Stimulated activated CD4-positive, alpha-beta T cell treated with anti-CD3 and anti-CD28 coated beads, Interleukin-1b, Interleukin-23, amount 100 ng/mL, for 1 hour (primary cell): ENCODE measurements at places on chromosomes 5 and 9.
A peak's percentile ranks its signal among the peaks of the same experiment; 100 is the strongest.

- DNase-seq = no peak
Measured at GRCh38 chr5:1185629-1186350, 15.6 kb upstream of the SLC6A19 start.

DNA sequence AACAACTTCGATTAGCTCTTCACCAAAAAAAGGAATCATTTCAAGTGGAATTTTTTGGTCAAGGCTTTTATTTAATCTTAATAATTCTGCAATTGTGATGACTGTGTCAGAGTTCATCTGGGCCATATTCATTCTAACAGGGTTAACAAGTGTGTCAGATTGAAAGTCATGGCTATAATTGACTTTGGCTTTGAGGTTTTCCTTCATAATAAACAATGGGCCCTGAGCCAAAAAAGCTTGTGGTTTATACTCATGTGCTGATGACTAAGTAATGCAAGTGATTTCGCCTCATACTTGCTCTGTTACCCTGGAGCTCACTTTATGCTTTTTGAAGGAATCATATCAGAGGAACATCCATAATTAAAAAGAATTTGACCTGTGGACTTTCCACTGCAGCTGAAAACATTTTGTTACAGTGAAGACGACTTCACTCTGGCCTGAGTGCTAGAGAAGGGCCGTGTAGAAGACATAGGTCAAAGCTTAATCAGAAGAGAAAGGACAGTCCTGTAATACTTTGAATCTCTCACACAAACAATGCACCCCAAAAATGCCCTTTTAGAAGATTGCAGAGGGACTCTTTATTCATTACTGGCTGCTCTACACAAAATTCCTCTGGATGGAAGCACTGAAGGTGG is 101.7 kb downstream of the GDNF start:
- no peak for DNase-seq

DNA sequence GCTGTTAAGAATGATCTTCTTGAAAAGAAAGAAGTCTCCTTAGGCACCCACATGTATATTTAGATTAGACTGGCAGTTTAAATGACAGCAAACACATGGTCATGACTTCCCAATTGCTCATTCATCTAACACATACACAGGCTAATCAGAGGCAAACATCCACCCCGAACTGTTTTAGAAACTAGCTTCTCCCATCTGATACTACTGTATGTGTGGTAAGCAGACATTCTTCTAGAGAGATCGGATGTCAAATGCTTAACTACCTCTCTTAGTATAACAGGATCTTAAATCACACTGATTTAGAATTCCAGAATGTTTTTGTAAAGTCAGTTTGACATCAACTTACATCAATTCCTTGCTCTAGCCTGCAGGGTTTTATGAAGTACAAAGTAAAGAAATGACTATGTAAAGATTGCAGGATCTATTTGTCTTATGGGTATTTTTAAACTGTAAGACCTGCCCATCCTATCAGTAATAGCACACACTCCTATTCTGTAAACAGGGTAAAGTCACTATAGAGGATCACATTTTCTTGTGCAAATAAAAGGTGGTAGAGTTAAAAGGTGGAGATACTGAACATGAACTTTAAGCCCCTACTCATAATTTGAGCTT is 239.7 kb downstream of the MLLT3 start:
- DNase-seq = no peak

DNA sequence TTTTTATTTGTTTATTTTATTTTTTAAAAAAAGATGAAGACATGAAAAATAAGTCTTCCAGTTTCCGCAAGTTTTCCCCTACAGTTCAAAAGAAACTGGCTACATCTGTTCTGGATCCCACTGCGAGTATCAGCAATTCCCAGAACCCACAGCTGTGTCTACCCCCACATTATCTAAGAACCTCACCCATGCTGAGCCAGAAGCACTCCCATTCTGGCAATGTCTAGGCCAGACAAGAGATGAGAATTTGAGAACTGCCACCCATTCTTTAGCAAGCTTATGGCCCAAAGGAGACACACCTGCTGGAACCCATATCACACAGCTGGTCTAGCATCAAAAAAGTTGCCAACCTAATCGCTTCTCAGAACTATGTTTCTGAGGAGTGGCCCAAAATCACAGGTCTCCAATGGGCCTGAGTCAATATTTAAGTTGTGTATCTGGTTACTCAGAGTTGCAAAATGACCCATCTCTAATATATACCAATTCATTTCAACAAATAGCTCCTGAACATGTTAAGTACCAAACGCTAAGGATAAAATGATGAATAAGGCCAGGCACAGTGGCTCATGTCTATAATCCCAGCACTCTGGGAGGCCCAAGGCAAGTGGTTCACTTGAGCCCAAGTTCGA is 27.1 kb downstream of the MTMR12 start:
- no peak for DNase-seq

GRCh38 chr5:36590513-36591286 is 15.7 kb upstream of the SLC1A3 start:
- no peak for DNase-seq

GRCh38 chr5:95590880-95591279 is 29.0 kb upstream of the GPR150 start:
- no peak for DNase-seq

GRCh38 chr9:35736201-35736633 is 3.8 kb downstream of the CREB3 start:
- DNase-seq = peak; percentile 57

DNA sequence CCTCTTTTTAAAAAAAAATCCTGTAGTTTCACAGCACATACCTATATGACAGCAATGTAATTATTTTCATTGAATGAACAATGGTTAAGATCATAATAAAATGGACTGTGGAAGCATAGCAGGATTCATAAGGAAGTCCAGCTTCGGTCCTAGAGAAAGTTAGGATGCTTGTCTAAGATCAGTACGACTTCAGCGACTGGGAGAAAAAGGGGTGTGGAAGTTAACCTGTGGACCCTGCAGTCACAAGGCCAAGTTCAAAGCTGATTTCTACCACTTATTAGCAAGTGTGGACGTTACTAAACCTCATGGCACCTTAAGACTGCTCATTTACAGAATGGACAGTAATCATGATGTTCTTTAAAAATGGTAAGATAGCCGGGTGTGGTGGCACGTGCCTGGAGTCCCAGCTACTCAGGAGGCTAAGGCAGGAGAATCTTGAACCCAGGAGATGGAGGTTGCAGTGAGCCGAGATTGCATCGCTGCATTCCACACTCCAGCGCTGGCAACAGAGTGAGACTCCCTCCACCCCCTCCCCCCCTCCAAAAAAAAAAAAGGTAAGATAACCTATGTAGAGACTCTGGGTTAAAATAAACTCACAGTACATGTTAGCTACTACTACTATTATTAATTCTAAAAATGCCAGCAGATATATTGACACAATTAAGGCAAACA is 71.6 kb upstream of the PCA3 start:
- no peak for DNase-seq

GRCh38 chr5:171633776-171634470 is 151.7 kb upstream of the SMIM23 start:
- DNase-seq = no peak

- DNase-seq = no peak
Measured at GRCh38 chr5:112196584-112196983, 222.5 kb downstream of the EPB41L4A start.

DNA sequence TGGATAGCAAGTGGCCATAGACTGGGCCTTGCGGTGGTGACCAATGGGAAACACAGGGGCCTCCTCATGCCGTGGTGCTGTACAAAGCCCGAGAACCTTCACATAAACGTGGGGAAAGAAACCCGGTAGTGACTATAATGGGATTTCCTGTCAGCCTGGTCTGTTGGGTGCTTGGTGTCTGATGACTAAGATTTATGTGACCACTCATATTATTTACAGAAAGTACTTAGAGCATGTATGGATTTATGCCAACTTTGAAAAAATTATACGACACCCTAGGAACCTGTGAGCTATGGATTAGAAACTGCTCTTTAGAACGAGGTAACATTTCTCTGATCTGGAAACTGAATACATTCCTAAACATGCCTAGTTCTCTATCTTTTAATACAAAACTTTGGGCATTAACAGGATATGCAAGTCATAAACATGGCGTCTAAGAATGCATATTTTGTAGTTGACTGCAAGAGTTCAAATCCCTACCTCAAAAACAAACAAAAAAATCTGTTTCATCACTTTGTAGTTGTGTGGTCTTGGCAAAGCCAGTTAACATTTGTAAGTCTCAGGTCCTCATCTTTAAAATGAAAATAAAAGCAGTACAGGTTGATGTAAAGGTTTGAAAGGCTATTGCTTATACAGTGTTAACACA is 85.4 kb downstream of the TMEM167A start:
- DNase-seq = no peak

DNA sequence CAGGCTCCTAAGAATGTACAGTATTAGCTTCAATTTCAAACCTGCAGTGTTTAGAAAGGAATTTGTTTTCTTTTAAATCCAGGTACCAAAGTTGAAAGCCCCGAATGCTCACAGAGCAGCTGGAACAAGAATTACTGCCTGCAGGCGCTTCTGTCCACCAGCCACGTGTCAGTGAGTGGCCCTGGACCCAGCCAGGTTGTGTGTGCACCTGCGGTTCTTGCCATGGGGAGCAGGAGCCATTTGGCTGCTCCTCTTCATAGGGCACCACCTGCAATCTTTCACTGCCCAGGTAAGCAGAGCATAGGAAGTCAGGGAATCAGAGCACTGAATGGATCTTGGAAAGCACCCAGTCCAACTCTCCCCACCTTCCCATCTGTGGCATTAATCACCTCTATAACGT is 79.5 kb upstream of the PIP5K1B start:
- no peak for DNase-seq

- DNase-seq = no peak
Measured at GRCh38 chr5:154791535-154791934, 36.4 kb downstream of the LARP1 start.

DNA sequence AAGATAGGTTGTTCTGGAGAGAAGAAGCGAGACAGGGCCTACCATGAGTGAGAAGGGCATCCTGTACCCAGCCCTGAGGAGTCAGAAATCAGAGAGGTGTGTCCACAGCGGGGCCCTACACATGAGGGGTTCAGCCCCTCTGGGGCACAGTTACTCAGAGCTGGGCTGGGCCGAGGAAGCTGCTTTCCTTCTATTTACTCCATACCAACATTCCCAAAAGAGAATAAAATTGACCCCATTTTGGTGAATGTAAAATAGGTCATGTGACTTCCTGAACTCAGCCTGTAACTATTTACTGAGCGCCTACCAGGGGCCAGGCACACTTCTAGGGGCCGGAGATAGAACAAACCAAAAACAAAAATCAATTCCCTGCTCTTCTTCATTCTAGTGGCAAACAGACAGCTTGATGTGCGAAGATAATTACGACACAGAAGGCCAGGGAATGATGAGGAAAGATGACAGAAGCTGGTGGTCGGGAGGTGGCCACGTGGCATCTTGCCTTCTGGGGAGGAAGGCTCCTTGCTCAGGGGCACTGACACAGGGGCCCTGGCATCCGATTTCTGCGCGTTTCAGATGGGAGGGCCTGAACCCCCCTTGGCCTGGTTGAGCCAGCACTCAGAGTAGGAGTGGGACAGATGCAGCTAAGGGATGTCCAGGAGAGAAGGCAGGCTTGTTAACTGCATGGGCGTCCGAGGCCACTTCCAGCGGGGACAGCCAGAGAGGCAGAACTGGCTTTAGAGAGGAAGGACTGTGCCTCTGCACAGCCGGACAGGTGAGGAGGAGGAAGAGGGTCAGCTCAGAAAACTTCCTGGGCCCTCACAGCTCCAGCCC is 121.8 kb downstream of the NSG2 start:
- DNase-seq = no peak

DNA sequence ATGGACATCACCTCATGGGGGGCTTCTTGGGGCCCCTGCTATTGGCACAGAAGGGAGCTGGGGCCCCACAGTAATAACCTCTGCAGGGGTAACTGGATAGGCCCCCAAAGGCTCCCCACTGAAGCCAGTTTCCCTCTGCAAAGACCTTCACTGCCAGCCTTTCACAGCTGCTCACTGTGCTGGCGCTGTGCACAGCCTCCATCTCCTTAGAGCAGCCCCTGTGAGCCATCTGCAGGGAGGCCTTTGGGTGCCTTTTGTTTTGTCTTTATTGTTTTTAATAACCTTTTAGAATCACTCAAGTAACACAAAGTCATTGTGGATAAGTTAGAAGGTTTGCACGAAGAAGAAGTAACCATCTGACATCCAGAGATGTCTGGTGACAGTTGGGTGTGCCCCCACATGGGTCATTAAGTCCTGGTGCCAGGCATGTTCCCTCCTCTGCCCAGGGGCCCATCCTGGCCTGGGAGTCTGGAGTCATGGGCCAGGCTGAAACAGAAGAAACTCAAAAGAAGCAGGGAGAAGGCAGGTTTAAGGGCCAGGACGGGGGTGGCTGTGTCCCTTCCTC is 42.7 kb downstream of the NCS1 start:
- DNase-seq = no peak

GRCh38 chr5:146510559-146511125 is 5.3 kb downstream of the GPR151 start:
- DNase-seq = no peak
